Stimulated activated CD4-positive, alpha-beta T cell treated with anti-CD3 and anti-CD28 coated beads, Interleukin-15, amount 100 ng/mL, for 48 hours (primary cell): ENCODE measurements at places on chromosomes 5 and 9.

GRCh38 chr5:100802208-100802607 is 100.9 kb downstream of the ST8SIA4 start:
- DNase-seq = no peak

DNA sequence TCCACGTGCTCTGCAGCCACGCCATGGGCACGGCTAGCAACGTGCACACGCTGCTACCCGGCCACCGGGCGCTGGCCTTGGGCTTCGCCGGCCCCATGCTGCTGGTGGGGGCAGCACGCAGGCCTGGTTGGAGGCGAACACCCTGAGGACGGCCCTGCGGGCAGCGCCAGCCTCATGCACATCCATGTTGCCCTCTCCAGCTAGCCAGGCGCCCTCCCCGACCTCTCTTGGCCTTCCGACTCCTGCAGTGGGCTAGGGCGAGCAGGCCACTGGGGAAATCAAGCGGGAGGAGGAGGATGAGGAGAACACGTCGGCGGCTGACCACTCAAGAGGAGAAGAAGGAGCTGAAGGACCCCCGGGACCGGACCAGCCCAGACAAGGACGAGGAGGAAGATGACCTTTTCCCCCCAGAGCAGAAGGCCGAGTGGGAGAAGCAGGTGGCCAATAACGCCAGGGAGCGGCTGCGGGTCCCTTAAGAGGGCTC is 73.3 kb downstream of the INSL6 start:
- DNase-seq = no peak

DNA sequence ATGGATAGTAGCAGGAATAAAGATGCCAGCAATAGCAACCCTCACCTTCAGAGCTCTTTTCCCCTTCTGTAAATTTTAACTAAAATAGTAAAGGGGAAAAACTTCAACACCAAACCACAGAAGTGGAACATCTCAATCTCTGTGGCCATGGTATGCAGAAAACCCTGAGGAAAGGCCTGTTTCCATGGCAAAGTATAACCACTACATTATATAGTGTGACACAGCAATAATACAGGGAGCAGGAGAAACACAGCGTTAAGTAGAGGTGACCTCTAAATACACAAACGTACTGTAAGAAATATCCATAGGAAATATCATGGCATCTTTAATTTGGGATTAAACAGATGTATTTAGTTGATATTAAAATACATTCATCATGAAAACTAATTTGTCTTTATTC is 106.4 kb downstream of the SLC24A2 start:
- no peak for DNase-seq

DNA sequence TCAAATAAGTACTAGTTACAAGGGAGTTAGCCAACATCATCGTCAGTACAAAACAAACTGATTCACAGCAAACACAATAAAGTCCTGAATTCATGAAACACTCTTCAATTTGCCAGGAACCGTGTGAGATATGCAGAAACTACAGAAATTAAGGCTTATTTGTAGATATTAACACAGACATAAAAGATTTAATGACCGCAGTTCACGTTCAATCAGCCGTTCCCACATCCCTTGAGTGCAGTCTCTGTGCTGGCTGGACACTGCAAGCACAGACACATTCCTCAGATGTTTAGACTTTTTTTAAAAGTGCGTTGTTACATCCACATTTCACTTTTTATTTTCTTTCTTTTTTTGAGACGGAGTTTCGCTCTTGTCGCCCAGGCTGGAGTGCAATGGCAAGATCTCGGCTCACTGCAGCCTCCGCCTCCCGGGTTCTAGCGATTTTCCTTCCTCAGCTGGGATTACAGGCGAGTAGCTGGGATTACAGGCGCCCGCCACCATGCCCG is 566 bp upstream of the CEP78 start:
- no peak for DNase-seq

DNA sequence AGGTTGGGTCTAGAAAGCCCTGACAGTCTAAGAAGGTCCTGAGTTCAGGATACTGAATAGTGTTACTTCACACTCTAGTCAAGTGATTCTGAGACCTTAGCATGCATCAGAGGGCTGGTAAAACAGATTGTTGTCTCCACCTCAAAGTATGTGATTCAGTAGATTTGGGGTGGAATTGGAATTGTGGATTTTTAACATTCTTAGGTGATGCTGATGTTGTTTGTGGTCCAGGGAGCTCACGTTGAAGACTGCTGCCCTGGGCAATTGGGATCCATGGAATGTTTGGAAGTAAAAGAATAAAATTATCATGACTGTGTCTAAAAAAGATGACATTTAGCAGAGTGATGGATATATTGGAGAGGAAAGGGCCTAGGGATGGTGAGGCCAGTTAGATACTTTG is 75.6 kb downstream of the VCAN start:
- DNase-seq = no peak

DNA sequence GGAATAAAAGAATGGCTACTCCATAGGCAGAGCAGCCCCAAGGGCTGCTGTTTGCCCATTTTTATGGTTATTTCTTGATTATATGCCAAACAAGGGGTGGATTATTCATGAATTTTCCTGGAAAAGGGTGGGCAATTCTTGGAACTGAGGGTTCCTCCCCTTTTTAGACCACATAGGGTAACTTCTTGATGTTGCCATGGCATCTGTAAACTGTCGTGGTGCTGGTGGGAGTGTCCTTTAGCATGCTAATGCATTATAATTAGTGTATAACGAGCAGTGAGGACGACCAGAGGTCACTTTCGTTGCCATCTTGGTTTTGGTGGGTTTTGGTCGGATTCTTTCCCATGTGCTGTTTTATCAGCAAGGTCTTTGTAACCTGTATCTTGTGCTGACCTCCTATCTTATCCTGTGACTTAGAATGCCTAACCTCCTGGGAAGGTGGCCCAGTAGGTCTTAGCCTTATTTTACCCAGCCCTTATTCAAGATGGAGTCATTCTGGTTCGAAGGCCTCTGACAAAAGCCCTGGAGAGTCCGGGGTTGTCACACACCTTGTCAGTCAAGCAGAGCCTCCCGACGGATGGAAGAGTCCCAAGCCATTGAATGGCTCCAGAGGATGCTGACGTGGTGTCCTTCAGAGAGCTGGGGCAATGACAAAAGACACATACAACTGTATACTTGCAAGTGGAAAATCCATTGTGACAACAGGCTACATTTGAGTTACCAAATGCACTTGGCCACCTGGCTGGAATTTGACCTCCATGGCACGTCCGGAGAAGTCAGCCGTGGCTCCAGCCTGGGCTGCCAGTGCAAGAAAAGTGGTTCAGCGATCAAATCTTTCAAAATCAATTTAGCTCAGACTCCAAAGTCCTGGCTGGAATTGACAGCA is 67.1 kb upstream of the CLINT1 start:
- DNase-seq = no peak

GRCh38 chr5:19733612-19734495 is 254.1 kb downstream of the CDH18 start:
- no peak for DNase-seq

GRCh38 chr9:3777137-3777536 is 251.3 kb upstream of the RFX3 start:
- DNase-seq = no peak

GRCh38 chr5:91052977-91053740 is 330.0 kb downstream of the ARRDC3 start:
- DNase-seq = no peak

GRCh38 chr5:149288436-149288835 is 16.8 kb downstream of the AFAP1L1 start:
- no peak for DNase-seq

DNA sequence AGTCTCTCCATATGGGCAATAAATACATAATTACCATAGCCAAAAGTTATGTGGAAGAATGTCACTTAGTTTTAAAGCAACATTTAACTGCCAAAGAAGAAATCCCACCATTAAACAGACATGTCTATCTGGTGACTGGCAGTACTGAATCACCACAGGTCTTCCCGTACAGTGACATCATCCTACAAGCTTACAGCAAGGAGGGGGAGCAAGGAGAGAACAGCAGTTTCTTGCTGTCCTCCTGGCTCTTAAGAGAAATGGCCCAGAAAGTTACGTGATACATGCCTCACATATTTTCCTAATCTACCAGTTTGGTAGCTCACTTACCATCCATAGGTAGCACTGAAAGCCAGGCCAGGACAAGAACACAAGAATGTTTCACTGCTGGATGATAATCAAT is 671.0 kb downstream of the DMRTA1 start:
- no peak for DNase-seq

GRCh38 chr5:96993760-96994159 is 57.9 kb downstream of the LNPEP start:
- no peak for DNase-seq

DNA sequence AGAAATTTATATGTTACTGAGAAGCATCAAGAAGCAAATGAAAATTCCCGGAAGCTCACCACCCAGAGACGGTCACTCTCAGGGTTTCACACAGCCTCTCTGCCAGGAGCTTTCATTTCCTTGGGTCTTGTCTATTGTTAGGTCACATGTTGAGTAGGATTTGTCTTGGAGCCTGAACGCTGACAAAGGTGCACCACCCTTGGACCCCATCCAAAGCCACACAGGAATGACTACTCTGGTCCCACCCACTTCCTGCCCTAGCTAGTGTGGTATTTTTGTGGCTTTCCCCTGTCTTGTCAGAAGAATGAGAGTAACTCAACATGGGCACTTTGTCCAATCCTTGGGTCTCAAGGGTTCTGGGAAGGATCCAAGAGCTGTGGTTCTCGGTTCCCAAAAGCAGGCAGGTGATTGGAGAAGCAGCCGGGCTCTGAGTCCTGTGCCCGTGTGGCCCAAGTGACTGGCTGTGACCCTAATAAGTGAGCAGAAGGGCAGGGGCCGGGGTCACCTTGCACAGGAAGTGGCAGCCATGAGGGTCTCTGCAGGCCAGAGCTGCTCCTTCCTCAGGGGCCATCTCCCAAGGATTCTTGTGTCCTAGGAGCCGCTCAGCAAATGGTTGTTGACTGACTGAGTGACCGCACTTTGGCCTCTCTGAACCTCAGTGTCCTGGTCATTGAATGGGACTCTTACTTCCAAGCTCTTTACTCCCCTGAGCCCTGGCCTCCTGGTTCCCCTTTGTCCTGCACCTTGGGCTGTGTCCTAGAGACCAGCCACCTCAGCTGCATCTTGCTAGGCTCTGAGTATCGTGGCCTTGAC is 6.9 kb downstream of the FGD3 start:
- DNase-seq = peak; percentile 68

- DNase-seq = no peak
Measured at GRCh38 chr5:56475689-56476486, 242.8 kb upstream of the ANKRD55 start.

- DNase-seq = no peak
Measured at GRCh38 chr9:125726456-125727132, 19.6 kb upstream of the MAPKAP1 start.
